ENCODE measurements at places on chromosomes 4 and X.

DNA sequence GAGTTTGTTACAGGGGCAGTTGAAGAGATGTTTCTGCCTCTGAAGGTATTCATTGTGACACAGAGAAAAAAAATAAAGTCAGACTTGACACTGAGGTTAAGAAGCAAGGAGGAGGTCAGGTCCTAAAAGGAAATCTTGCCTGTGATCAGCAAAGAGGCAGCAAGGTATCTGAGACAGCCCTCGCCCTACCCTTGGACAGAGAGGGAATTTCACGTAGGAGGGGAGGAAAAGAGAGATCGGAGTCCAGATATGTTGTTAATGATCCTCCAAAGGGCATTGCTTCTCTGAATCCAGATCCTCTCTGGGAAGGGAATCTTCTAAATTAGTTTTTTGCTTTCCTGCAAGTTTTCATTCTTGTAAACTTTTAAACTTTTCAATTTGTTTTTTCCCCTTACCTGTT lies 15.3 kb upstream of the PRR27 start:
- no peak for DNase-seq

- DNase-seq: no peak
Measured at GRCh38 chr4:52925531-52925968, 63.4 kb downstream of the RASL11B start.

- DNase-seq: no peak
Measured at GRCh38 chr4:129355516-129355915, 259.6 kb downstream of the C4orf33 start.

- no peak for DNase-seq
Measured at GRCh38 chr4:169234137-169234855, 36.5 kb downstream of the SH3RF1 start.

DNA sequence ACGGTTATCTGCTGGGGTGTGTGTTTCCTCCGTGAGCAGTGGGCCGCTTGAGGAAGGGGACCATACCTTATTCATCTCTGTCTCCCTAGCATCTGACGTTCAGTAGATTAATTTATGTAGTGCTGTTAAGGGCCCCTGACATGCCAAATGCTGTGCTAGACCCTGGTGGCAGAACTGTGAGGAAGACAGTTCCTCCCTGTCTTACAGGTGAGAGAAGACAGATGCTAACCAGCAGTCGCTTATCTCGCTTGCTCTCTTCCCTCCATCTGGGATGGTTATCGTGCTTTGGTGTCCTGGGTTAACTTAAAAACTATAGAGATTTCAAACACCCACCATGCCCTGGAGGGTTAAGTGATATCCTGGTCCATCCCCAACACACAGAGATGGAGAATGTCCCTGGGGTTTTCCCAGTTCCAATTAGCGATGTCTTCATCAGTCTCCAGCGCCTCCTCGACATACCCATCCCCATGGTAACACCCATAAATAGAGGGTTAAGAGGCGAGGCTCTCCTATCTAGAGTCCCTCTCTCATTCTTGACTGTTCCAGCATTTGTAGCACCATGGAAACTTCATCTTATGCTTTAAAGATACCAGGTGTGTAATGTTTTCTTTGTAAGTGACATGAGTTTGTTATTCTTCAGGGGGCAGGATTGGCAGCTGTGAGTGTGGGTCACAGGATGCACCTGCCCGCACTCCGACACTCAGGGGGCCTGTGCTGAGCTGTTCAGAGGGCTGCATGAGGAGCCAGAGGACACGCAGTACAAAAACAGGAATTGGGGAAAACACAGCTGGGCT lies 135.2 kb downstream of the STK32B start:
- no peak for DNase-seq

- DNase-seq: no peak
Measured at GRCh38 chr4:108940634-108941033, 177.8 kb upstream of the ETNPPL start.

- DNase-seq: no peak
Measured at GRCh38 chr4:185778307-185778706, 33.7 kb downstream of the SORBS2 start.

- no peak for DNase-seq
Measured at GRCh38 chr4:107631560-107631959, 88.5 kb downstream of the PAPSS1 start.

GRCh38 chr4:24337451-24338190 lies 246.7 kb downstream of the DHX15 start:
- DNase-seq: no peak

GRCh38 chr4:98664959-98665358 lies 6.5 kb upstream of the TSPAN5 start:
- no peak for DNase-seq

DNA sequence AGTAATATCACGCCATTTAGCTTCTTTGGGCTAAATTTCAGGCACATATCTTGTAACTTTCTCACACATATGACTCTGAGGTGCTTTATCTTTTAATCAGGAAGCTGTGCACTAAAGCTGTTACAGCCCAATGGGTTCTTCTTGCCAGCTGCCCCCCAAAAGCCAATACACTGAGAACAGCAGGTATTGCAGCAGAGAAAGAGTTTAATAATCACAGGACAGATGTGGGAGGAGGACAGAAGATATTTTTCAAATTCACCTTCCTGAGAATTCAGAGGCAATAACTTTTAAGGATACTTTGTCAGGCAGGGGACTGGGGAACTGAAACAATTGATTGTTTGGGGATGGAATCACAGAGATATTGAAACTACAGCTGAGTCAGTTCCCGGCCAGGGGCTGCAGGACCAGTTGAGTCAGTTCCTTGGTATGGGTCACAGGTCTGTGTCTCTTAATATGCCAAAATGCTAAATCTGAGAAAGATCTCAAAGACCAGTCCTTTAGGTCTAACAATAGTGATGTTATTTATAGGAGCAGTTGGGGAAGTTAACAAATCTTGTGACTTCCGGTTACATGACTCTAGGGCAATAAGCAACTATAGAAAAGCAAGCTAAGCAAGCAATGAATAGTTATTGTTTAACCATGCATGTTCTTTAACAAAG lies 28.1 kb downstream of the DDIT4L start:
- DNase-seq: no peak

- DNase-seq: no peak
Measured at GRCh38 chr4:11182586-11183355, 245.9 kb downstream of the HS3ST1 start.

- DNase-seq: no peak
Measured at GRCh38 chr4:173269280-173269679, 64.9 kb downstream of the HMGB2 start.

DNA sequence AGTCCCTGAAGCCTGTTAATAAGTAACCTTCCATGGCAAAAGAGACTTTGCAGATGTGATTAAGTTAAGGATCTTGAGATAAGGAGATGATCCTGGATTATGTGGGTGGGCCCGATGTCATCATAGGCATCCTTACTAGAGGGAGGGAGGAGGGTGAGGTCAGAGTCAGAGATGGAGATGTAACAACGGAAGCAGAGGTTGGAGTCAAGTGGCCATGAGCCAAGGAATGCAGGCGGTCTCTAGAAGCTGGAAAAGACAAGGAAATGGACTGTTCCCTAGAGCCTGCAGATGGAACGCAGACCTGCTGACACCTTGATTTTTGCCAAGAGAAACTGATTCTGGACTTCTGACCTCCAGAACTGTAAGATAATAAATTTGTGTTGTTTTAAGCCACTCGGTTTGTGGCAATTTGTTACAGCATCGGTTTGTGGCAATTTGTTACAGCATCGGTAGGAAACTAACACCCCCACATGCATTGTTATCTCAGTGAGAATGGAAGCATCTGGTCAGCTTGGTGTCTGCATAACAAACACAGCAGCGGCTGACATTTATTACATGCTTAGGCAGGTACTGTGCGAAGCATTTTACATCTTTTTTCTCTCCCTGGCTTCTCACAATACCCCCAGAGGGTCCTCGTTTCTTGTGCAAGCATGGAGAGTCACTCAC lies 55.6 kb downstream of the CLDN34 start:
- no peak for DNase-seq

Measured in activated CD4-positive, alpha-beta T cell treated with anti-CD3 and anti-CD28 coated beads, Interleukin-2, amount 50 U/mL, for 4 hours (primary cell).